Urothelium cell line (cell line): ENCODE measurements at places on chromosomes 3 and 15.

- DNase-seq = no peak
Observed at GRCh38 chr15:92503889-92504288, 110.2 kb downstream of the ST8SIA2 start.

GRCh38 chr3:14915636-14916222 is 31.7 kb upstream of the NR2C2 start:
- no peak for DNase-seq

- DNase-seq = no peak
Observed at GRCh38 chr3:130792246-130792645, 45.6 kb upstream of the PIK3R4 start.

GRCh38 chr3:11556851-11557644 is 86.7 kb downstream of the VGLL4 start:
- DNase-seq = no peak

DNA sequence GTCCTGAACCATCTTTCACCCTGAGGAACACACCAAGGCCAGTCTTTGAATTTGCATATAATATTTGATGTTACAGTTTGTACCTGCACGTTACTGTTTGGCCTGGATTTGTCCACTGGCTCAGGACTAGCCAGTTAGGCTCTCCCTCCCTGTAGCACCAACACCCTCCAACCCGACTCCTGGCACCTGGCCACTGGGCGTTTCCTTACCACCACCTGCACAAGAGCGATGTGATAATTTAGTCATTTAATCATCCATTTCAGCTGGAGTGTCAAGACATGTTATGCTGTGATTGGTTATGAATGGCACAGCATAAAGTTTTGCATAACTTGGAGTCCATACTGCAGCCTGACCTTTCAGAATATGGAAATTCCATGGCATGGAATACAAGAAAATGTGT is 242.4 kb downstream of the KCNMB2 start:
- DNase-seq = no peak

DNA sequence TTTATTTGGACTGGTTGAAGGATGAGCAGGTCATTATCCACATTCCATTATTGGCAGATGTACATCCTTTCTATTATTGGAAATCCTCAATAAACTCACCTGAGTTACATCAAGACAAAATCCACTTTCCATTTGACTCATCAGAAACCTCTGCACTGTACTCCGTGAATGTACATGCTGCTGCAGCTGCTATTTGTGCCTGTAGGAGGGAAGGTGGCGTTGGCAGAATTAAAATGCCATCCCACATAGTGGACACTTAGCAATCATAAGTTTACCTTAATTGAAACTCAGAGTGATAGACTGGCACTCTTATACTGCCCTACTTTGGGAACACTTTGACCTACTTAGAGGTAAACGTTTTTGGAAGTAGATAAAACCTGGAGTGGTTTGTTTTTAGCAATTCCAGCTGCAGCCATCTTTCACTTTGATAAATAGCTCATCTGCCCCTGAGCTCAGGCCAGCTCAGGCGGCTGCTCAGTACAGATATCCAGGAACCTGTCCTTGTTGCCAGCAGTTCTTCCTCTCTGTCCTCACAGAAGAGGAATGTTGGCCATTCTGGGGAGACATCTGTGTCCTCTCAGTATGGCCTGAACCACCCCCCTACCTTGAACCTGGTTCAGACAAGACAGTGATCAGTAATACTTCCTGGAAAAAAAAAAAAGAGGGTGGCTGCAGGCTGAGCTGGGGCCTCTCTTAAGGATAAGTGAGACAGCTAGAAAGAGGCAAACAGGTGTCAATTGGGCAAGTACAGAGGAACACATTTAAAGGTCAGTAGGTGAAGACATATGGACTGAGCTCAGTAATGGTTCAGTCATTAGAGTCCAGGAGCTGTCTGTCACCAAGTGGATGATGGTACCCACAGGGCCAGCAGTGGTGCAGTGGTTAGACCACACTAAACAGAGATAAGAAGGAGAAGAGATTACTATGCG is 153.4 kb upstream of the UMPS start:
- DNase-seq = no peak

DNA sequence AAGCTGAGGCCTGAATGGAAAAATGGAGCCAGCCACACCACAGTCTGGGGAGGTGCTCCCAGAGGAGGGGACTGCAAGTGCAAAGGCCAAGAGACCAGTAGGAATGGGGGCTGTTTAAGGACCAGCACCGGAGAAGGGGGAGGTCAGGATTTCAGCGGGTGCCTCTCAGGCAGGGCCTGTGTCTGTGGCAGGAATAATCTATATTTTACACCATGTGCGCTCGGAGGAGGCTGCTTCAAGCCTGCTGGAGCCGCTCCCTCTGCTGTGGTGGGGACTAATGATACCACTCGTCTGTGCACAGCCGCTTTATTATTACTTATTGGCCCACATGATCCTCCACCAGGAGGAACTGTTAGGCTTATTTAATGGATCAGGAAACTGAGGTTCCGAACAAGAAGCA is 45.3 kb downstream of the TPRA1 start:
- DNase-seq = no peak

GRCh38 chr3:64318668-64319271 is 93.5 kb upstream of the PRICKLE2 start:
- no peak for DNase-seq

DNA sequence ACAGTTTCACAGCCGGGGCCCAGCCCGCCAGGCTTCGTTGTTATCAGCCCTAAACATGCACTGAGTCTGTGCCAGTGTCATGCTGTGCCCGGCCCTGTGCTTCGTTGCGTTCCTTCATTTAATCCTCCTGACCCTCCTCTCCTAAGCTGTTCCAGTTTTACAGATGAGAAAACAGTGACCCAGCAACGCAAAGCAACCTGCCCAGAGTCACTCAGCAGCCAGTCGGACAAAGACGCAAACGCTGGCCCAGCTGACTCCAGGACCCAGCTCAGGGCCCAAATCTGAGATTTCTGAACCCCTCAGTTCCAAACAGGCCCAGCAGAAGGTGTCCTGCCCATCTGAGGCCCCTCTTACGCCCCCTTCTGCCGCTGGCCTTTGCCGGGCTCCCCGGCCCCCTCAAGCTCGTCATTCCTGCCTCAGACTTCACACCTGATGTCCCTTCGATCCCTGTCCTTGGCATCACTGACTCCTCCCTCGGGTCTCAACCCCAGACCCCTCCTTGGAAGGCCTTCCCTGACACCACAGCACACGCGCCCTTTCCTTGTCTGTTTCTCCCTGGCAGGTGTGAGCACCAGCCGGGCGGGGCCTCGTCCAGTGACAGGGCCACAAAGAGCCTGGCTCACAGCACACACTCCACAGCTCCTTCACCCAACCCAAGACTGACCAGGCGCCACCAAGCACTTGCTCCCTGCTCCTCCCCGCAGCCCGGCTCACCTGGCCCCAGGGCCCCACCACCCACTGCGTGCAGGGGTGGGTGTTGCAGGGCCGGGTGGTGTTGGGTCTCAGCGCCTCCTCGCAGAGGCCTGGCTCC is 48.1 kb downstream of the ADAMTS7 start:
- DNase-seq = no peak

GRCh38 chr15:40737048-40737447 is 18.0 kb downstream of the RMDN3 start:
- DNase-seq = no peak

GRCh38 chr15:52095597-52096262 is 16.8 kb downstream of the BCL2L10 start:
- no peak for DNase-seq

DNA sequence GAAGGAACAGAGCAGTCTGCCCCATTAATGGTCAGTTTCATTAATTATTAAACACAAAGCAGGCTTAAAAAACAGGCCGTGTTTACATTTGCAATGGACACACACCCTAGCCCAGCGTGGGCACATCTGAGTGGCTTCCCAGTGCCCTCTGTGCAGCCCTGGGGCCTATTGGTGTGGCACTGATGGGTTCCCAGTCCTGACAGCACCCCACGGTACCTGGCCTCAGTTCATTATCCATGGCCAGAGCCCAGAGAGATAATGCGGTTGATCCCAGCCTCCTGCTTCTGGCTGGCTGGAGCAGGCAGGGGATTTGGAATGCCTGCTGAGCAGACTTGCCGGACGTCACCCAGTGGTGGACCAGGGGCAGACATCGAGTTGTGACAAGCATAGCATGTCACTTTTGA is 110.5 kb upstream of the ABHD17C start:
- no peak for DNase-seq

DNA sequence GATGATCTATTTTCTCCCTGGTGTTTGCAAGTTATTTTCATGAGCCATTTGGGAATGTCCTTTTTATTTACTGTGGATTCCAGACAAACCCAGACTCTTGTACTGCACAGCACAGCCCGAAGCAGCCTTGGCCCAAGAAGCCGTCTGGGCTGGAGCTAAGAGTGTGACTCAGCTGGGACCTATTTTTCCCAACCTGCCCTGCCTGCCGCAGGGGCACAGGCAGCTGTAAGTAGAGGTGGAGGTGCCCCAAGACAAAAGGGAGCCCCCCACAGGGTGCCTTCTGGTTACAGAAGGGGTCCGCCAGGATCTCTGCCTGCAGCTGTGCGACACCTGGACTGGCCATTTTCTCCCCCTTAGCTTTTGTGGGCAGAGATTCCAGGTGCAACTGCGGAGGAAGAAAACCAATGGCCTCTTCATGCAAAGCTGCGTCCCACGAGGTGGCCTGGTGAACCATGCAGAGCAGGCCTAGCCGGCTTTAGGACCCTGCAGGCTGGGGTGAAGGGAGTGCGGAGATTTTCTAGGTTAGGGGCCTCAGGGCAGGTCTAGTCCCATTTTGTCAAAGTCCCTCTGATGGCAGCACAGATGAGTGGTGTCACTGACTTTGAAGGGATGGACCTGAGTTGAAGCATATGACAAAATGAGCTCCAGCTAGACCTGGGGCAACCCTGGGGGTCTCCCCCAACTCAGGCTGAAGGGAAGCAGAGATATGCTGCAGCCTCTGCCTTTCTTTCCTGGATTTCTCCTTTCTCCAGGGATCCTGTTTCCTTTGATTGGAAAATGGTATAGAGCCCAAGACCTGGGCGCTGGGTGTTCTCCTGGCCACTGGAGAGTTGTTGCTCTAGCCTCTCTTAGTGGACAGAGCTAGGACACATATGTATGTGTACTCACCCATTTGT is 131.2 kb downstream of the KLF13 start:
- DNase-seq = peak; percentile 79

DNA sequence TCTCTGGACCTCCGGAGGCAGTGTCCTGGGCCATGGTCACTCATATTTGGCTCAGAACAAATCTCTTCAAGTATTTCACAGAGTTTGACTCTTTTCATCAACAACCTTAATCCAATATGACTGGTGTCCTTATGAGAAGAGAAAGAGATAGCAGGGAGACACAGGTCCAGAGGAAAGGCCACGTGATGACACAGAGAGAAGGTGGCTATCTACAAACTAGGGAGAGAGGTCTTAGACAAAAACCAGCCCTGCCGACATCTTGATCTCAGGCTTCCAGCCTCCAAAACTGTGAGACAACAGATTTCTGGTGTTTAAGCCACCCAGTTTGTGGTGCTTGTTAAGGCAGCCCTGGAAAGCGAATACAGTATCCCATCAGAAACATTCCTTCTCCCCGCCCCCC is 237.1 kb upstream of the PROK2 start:
- no peak for DNase-seq

DNA sequence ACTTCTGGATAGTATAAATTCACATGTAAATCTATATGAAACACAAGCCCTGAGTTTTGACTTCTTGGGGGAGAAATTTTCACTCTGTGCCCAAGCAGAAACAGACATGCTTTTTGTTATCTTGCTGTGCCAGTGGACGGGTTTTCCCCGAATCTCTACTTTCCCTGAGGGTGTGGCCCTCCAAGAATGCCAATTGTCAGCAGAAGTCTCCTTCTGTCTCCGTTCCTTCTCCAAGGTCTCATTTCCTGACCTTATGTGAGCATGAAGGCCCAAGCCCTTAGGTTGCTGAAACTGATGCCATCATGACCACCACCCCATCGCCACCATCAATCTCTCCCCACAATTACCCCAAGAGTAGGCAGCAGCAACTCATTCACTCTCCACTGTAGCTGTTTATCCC is 253.8 kb downstream of the XXYLT1 start:
- DNase-seq = no peak

GRCh38 chr3:184004476-184004875 is 13.2 kb downstream of the ABCC5 start:
- DNase-seq = no peak

DNA sequence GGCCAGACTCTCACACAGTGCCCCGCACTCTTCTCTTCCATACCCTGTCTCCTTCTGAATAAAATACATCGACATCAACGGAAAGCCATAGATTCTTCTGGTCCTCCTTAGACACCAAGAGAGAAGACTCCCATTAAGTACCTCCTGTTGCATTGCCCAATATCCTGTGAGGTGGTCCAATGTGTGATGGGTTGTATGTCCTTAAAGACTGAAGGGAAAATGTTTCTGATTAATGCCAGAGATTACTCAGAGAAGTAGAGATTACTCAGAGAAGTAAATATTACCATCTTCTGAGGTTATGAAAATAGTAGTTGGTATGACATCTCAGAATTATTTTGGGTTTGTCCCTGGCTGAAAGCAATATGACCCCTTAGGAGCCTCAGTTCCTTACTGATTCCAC is 60.8 kb upstream of the GALNT15 start:
- no peak for DNase-seq

DNA sequence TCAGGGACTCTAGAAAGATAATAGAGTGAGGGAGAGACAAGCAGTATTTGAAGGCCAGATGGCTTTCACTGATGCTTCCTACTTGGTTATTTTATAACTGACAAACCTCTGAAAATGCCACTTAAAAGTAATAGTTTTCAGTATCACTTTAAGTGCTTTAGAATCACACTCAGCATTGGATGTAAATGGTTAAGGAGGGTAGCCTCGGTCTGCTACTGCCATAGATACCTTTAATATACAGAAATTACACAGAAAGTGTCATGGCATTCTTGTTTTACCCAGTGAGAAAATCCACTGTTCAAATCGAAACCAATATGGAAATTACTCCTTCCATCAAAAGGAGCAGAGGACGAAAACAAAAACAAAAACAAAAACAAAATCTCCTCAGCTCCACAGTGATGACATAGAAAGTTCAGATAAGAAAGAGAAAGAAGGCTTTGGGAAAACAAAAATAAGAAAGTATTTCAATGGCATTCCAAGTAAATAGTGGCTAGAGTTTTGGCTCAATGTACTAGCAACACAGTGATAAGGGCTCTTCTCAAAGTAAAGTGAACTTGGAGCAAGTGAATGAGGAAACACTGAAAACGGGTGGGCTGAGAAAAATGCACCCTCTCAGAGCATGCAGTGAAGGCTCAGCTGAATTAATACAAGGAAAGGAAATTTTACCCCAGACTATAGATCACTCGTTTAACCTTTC is 43.2 kb upstream of the CD47 start:
- no peak for DNase-seq

GRCh38 chr15:53193149-53193548 is 403.0 kb upstream of the ONECUT1 start:
- peak; percentile 29 for DNase-seq

DNA sequence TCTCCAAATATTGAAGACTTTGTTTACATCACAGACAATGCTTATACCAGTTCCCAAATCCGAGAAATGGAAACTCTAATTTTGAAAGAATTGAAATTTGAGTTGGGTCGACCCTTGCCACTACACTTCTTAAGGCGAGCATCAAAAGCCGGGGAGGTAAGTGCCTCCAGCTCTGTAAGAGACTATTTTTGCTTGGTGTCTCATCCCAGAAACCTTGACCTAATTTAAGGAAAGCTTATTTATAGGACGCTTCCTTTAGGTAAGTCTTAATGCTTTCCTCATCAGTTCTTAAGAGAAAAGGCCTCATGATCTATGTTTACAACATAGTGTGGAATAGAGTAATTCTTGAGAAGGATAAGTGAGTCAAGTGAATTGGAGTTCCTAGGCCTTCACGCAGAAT is 11.8 kb downstream of the CCNB2 start:
- no peak for DNase-seq
